Stimulated activated CD8-positive, alpha-beta memory T cell treated with anti-CD3 and anti-CD28 coated beads, Interleukin-4, amount 100 ng/mL, for 1 hour (primary cell): ENCODE measurements at places on chromosomes 13 and 19.

GRCh38 chr19:2306281-2306806, 1.6 kb downstream of the LINGO3 start:
- no peak for DNase-seq

- no peak for DNase-seq
These were observed 1.9 kb downstream of the KDM4B start for GRCh38 chr19:4970558-4971423.

DNA sequence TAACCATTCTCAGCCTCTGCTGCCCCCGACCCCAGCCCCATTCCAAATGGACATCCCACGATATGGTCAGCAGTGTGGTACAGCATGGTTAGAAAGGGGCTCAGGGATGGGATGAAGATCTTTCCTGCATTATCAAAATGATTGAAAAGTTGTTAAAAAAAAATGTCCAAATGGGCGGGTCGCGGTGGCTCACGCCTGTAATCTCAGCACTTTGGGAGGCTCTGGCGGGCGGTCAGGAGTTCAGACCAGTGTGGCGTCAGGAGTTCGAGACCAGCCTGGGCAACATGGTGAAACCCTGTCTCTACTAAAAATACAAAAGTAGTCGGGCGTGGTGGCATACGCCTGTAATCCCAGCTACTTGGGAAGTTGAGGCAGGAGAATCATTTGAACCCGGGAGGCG, 54.3 kb upstream of the ZNF254 start:
- no peak for DNase-seq

DNA sequence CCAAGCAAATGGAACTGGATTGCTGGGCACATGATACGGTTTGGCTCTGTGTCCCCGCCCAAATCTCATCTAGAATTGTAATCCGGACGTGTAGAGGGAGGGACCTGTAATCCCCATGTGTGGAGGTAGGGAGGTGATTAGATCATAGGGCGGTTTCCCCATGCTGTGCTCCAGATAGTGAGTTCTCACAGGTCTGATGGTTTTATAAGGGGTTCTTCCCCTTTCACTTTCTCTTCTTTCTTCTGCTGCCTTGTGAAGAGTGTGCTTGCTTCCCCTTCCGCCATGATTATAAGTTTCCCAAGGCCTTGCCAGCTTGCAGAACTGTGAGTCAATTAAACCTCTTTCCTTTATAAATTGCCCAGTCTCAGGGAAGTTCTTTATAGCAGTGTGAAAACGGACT, 32.6 kb upstream of the MTIF3 start:
- no peak for DNase-seq

- no peak for DNase-seq
These were observed 28.7 kb downstream of the STK24 start for GRCh38 chr13:98548230-98548629.
